CD4-positive, CD25-positive, alpha-beta regulatory T cell (primary cell): ENCODE measurements at places on chromosomes 5 and 9. TPM values are rescaled to one million over a fixed set of nuclear protein-coding genes. Genes with fewer than 3 reads are reported as not detected.

Gene HARS1
- 58.0 TPM for polyA plus RNA-seq

GRCh38 chr5:42666869-42667268 is 89.7 kb upstream of the CCDC152 start:
- H3K4me3 ChIP-seq: no peak overlapping the region
- H3K27me3 ChIP-seq: no peaks in the 10 kb centered on the region
- no peaks in the 10 kb centered on the region for H3K4me1 ChIP-seq
- no peaks in the 10 kb centered on the region for H3K36me3 ChIP-seq
- DNase-seq: no peak

GRCh38 chr5:149127394-149127955 is 13.8 kb upstream of the ABLIM3 start:
- no peaks in the 10 kb centered on the region for H3K4me1 ChIP-seq
- no peaks in the 10 kb centered on the region for H3K27me3 ChIP-seq
- no peak overlapping the region for H3K27ac ChIP-seq
- no peak for DNase-seq
- H3K4me3 ChIP-seq: no peak overlapping the region

DNA sequence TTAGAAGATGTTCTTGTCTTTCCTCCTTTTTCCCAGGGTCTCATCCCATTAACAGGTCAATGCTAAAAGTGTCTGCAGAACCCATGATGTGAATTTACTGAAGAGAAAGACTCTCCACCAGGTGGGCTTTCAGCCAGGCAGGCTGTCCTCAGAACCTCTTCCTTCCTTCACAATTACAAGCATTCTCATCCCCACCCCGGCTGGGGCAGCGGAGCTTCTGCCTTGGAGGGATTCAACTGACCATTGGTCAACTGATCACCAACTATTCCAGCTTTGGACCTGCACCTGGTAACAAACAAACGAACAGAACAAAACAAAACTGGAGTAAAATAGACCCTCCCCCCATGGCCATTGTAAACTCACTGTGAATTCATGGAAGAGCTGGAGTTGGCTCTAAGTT is 12.6 kb downstream of the IL9 start:
- H3K27me3 ChIP-seq: no peaks in the 10 kb centered on the region
- H3K27ac ChIP-seq: no peak overlapping the region
- no peaks in the 10 kb centered on the region for H3K36me3 ChIP-seq
- no peak for DNase-seq
- peaks cover 4% of the 10 kb centered on the region for H3K4me1 ChIP-seq

- H3K27ac ChIP-seq: no peak overlapping the region
- H3K4me1 ChIP-seq: no peaks in the 10 kb centered on the region
- no peak for DNase-seq
- H3K27me3 ChIP-seq: no peaks in the 10 kb centered on the region
Measured at GRCh38 chr5:6545770-6546690, 86.8 kb downstream of the NSUN2 start.

DNA sequence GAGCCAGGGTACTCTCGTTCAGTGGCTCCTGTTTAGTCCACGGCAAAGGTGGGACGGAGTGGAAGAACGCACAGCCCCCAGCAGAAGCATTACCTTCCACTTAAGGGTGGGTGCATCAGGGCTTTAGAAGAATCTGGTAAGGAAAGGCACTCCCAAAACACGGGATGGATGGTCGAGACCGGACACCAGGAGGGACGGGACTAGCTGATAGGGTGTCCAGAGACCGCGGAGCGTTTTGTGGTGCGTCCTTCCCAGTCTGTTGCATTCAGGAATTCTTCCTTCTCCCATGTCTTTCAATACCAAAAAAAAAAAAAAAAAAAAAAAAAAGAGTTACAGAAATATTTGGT is 545 bp upstream of the CTSV start:
- no peaks in the 10 kb centered on the region for H3K36me3 ChIP-seq
- no peak for DNase-seq
- peaks cover 17% of the 10 kb centered on the region for H3K27me3 ChIP-seq
- no peak overlapping the region for H3K4me3 ChIP-seq

DNA sequence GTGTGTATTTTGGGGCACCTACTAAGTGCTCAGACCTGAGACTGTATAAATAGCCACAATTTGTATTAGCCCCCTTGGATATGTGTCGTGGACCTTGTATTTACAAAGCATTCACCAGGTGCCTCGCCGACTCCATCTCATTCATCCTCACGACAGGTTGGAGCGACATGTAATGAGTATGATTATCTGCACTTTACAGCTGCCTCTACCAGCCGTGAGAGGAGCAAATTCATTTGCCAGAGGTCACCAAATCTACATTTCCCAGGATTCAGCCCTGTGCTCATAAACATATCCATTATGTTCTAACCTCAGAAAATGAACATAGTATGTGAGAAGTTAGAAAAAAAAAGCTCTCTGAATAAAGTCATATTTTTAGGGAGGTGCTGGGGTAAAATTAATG is 167.4 kb downstream of the ZDHHC21 start:
- no peak overlapping the region for H3K27ac ChIP-seq
- no peaks in the 10 kb centered on the region for H3K4me1 ChIP-seq
- DNase-seq: no peak
- no peak overlapping the region for H3K4me3 ChIP-seq
